ENCODE measurements at places on chromosomes 16 and 17.

GRCh38 chr16:23035240-23035639 lies 114.0 kb downstream of the USP31 start:
- no peak for DNase-seq

GRCh38 chr17:1076299-1076981 lies 79.5 kb downstream of the TIMM22 start:
- no peak for DNase-seq

GRCh38 chr17:3025421-3026124 lies 37.8 kb downstream of the OR1D5 start:
- DNase-seq: no peak

GRCh38 chr16:17409894-17410293 lies 60.9 kb downstream of the XYLT1 start:
- DNase-seq: no peak

- DNase-seq: no peak
Measured at GRCh38 chr16:4873091-4873490, 25.8 kb downstream of the UBN1 start.

GRCh38 chr16:48912360-48912759 lies 302.4 kb upstream of the N4BP1 start:
- no peak for DNase-seq

DNA sequence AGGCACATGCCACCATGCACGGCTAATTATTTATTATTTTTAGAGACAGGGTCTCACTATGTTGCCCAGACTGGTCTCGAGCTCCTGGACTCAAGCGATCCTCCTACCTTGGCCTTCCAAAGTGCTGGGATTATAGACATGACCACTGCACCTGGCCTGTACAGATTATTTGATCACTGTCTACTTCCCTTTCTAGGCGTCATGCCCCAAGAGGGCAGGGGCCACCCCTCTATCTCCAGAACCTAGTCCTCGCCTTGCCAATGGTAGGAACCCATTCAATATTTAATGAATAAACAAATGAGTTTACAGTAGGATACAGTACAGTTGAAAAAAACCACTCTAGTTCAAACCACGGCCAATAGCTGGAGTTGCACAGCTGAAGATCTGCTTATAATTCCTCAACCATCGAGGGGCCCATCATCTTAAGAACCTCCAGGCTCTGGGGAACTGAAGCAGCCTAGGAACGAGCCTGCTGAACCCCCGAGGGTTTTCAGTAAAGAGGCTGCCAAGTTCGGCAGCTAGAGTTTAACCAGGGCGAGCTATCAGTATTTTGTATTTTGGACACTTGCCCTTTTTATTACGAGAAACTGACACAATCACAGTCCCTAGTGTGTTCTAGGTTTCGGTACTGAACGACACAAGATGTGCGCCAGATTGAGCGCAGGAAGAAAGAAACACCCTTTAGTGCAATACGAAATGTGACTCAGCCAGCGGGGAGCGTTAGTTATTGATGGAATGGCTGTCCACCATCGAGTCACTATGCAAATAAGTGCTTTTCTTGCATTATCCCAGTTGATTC lies 14.6 kb downstream of the ADCY9 start:
- no peak for DNase-seq

DNA sequence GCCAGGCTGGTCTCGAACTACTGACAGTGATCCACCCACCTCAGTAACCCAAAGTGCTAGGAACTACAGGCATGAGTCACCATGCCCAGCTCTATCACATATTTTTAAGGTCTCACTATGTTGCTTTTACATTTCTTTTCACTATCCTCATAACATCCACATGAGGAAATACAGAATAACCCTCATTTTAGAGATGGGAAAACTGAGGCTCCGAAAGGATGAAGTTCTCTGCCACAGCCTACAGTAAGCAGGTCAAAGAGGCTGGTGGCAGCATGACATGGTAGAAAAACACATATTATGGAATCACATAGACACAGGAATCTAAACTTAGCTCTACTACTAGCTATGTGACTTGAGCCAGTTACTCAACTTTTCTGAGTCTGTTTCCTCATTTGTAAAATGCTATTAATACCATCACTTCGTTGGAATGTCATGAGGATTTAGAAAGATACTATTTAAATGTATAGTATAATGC lies 32.2 kb downstream of the APPBP2 start:
- DNase-seq: no peak

DNA sequence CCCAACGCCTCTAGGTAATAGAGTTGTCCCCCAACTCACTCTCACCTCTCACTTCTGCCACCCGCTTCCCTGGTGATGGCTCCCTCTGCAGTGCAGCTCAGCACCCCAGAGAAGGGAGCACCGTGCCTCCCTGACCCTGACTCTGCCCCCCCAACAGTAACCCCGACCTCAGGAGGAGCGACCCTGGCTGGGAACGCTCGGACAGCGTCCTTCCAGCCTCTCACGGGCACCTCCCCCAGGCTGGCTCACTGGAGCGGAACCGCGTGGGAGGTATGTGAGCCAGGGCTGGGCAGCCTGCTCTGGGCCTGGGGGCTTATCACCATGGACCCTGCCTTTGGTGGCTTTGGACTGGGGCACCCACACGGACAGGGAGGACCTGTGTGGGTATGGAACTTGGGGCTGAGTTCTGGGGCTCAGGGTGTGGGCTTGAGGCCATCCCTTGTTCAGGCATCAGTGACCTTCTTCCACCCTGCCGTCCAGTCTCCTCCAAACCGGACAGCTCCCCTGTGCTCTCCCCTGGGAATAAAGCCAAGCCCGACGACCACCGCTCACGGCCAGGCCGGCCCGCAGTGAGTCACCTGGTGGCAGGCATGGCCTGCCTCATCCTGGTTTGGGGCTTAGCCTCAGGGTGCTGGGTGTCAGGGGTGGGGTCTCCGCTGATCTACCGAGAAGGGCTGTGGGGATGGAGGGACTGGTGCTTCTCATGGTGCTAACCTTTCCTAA lies 6.7 kb upstream of the C17orf107 start:
- no peak for DNase-seq

GRCh38 chr17:67753026-67753425 lies 35.3 kb downstream of the NOL11 start:
- no peak for DNase-seq

- DNase-seq: no peak
Measured at GRCh38 chr17:74130276-74130675, 73.2 kb upstream of the RPL38 start.
